ENCODE measurements at places on chromosomes 7 and 10.

DNA sequence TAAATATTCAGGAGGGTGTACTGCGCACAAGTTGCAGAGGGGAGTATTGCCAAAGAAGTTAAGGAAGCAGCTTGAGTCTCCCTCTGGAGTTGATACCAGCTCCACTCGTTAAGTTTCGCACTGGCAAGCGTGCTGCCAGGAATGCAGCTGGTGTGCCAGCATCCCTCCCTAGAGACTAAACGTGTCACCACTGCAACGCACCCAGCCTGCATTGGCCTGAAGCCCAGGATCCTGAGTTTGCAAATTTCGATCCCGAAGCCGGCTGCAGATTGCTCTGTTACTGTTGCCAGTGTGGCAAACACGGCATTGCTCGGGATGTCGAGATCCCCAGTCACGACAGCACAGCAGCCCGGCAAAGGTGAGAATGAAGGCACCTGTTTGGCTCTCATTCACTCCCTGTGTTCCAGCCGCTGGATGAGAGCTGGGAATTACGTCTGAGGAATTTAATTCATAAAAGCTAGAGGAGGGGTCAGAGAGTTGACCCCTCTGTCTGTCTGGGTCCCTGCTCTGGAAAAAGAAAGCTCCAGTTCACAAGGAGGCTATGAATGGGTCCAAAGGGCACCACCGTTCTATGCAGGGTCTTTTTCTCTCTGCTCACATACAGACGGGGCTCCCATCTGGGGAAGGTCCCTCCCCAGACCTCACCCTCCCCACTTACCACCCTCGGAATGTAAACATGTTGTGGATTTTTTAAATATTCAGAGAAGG lies 61.0 kb downstream of the NRP1 start:
- no peak for DNase-seq

DNA sequence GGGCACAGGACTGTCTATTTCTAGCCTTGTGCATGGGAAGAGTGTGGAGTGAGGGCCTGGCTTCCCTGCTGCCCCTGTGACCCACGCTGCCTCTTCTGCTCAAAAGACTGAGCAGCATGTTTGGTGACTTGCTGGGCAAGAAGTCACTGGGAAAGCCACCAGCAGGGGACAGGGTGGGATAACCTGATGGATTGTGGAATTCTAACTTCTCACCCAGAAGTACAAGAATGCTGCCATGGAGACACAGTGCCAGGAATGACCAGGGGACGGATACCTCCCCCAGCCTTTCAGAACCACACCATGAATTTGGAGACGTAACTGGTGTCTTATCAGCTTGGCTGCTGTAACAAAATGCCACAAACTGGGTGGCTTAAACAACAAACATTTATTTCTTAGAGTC lies 28.4 kb downstream of the GALNTL5 start:
- DNase-seq, result no peak

GRCh38 chr7:43039346-43039745 lies 73.1 kb upstream of the HECW1 start:
- no peak for DNase-seq

- DNase-seq, result no peak
Measured at GRCh38 chr7:55912748-55913158, 25.5 kb downstream of the ZNF713 start.

- DNase-seq, result no peak
Measured at GRCh38 chr10:80542053-80542452, 4.4 kb downstream of the SH2D4B start.

GRCh38 chr10:1158066-1158465 lies 101.9 kb downstream of the WDR37 start:
- no peak for DNase-seq

- peak; percentile 52 for DNase-seq
Measured at GRCh38 chr10:70926226-70927000, 38.0 kb upstream of the PCBD1 start.

DNA sequence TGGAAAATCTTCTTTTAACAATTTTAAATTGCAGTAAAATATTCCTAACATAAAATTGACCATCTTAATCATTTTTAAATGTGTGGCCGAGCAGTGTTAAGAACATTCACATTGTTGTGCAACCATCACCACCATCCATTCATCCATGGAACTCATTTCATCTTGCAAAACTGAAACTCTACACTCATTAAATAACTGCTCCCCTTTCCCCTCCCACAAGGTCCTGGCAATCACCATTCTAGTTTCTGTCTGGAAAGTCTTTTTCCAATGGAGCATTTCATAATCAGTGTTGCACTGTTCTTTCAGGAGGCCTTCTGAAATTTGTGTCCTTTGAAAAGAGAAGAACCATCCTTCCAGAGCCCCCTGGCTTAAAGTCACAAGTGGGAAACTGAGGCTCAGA lies 233.1 kb downstream of the PLXNA4 start:
- DNase-seq, result no peak

- DNase-seq, result no peak
Measured at GRCh38 chr7:93921607-93922566, at the start of gene GNG11. Gene GNG11, plus strand, starts transcription at chr7:93921735. Its CDS starts 403 bp downstream, at chr7:93922138.

- no peak for DNase-seq
Measured at GRCh38 chr10:110163192-110163773, 44.1 kb upstream of the MXI1 start.

GRCh38 chr10:110610308-110610774 lies 33.8 kb upstream of the RBM20 start:
- peak; percentile 15 for DNase-seq

GRCh38 chr7:11650030-11650429 lies 182.0 kb downstream of the THSD7A start:
- no peak for DNase-seq

DNA sequence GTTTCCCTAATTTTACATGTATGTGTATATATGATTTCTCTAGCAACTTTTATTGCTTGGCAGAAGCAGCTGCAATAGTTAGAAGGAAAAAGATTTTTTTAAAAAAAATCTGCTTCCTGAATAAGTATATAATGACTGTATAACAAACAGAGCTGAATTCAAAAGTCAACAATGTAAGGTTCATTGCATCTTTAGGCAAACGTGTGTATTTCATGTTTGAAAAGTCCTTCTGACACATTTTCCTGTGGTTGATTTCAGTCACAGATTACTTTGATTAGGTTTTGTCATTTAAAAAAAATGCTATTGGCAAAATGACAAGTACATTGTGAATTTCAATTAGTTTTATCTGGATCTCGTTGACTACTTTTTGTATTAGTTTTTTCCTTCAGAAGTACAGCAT lies 231.0 kb downstream of the CSTF2T start:
- DNase-seq, result no peak

- no peak for DNase-seq
Measured at GRCh38 chr10:45440511-45441062, 66.6 kb downstream of the ALOX5 start.

- no peak for DNase-seq
Measured at GRCh38 chr10:129523723-129524316, 56.8 kb downstream of the MGMT start.

DNA sequence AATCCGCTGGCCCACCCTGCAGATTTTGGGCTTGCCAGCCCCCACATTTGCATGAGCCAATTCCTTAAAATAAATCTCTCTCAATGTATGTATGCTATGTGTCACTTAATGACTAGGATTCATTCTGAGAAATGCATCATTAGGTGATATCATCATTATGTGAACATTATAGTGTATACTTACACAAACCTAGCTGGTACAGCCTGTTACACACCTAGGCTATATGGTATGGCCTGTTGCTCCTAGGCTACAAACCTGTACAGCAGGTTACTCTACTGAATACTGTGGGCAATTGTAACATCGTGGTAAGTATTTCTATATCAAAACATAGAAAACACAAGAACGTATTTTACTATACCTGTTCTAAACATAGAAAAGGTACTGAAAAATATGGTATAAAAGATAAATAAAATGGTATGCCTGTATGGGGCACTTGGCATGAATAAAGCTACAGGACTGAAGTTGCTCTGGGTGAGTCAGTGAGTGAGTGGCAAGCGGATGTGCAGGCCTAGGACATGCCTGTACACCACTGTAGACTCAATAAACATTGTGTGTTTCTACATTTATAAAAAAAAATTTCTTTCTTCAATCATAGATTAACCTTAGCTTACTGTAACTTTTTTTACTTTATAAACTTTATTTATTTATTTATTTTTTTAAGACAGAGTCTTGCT lies 135.9 kb downstream of the ABCA13 start:
- no peak for DNase-seq

- DNase-seq, result no peak
Measured at GRCh38 chr7:132895231-132895630, 186.7 kb downstream of the CHCHD3 start.

DNA sequence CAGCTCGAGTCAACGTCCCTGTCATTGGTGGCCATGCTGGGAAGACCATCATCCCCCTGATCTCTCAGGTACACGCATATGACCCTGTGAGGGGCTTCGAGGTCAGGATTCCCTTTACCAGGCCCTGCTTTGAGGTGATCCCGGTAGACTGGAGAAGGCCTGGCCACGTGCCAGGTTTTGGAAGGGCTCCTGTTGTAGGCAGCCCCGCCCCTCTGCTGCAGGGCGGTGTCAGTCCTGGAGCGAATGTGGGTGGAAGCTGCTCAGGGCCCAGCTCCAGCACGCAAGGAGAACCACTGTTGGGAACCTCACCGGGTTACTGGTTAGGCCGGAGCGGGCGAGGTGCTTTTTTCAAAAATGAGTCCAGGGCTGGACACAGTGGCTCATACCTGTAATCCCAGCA lies 15.6 kb downstream of the MDH2 start:
- DNase-seq, result no peak

GRCh38 chr7:91293840-91294239 lies 29.6 kb downstream of the FZD1 start:
- no peak for DNase-seq

DNA sequence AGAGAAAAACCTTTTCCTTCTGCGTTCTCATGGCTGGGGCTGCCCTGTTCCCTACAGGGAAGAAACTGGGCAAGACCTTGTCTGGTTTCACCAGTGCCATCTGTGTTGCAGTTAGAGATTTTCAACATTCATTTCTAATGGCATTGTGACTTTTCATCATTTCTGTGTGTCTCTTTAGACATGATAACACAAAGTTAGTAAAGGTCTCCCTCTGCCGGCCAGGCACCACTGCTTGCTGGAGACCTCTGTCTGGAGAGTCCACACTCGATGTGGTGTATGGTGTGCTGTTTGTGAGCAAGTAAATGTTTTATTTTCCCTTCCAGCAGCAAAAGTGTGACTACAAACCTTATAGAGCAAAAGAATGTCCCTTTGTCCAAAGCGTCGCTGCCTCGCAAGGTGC lies 213.5 kb downstream of the PAXIP1 start:
- DNase-seq, result no peak

- DNase-seq, result no peak
Measured at GRCh38 chr10:78529262-78529661, 495.6 kb downstream of the RPS24 start.

GRCh38 chr7:119228482-119228881 lies 1004.0 kb downstream of the ANKRD7 start:
- no peak for DNase-seq

DNA sequence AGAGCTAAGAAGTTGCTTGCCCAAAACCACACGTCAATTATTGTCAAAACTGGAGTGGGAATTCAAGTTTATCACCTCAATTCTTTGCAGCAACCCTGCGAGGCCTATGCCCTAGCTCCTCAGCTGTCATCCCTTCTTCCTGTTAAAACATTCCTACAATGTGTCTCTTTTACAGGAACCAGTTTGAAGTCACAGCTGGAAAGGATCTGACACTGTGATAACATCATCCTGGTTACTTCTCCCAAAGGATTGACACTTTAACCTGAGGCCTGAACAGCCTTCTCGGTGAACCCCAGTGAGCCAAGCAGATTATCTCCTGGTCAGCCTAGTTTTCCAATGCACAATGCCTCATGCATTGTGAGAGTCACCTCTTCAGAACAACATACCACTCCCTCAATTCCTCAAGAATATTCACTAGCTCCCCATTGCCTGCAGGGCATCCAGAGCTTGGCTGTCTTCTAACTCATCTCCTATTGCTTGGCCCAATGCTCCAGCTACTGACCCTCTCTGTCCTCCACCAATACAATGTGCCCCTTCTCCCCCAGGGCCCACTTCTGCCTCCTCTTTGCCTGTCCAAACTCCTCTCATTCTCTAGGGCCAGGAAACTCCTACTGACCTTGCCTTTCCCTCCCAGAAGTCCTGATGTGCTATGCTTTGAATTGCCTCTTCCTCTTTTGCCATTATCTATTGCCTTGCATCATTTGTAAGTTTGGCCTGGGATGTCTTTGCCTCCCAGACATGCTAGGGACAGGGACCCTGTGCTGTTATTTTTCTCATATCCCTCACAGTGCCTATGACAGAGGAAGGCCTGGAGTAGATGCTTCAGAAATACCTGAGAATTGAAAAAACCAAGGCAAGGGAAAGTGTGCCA lies 10.4 kb upstream of the DLG5 start:
- no peak for DNase-seq

- DNase-seq, result no peak
Measured at GRCh38 chr7:24660546-24660945, 87.3 kb downstream of the PALS2 start.

DNA sequence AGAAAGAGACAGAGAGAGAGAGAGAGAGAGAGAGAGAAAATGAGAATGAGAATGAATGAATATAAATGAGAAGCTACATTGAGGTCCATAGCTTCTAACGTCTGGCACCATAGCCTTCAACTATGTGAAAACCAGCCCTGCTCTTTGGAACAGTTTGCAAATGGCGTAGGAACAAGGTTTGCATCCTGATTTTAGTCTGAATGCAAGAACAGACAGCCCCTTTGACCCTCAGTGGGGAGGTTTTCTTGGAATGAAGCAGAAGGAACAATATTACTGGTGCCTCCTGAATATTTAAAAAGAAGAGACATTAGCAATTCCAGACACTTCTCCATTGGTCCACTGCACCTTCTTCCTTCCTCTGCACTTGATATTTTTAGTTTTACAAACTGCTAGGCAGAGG lies 23.0 kb downstream of the LHPP start:
- DNase-seq, result no peak

DNA sequence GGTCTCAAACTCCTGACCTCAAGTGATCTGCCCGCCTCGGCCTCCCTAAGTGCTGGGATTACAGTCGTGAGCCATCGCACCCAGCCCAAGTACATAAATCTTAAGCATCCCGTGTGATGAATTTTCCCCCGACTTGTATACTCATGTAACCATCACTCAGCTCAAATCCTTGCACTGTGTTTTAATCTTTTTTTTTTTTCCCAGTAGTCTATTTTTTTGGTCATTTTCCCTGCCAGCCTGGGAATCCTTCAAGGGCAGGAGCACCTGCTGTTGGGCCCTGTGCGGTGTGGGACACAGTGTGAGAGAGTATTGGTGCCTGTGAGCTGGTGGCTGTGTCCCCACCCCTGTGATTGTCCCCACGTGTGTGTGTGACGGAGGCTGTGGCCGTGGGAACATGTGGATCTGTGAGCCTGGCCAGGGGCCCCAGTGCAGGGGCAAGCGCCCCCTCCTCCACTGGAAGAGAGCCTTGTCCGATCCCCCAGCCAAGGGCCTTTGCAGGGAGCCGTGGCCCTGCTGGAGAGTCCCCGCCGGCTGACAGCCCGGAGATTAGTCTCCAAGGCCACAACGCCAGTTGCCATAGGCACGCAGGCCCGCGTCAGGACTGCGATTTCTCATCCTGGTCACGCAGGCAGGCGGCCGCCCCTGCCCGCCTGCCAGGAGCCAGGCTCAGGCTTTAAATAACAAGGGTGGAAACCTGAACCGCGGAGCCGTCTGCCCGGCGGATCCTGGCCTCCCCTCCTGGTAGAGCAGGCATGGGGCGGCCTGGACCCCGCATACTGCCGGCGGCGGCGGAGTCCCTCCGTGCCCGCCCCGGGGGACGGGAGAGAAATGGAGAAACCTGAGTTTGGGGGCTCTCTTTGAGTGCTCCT lies 26.5 kb downstream of the GTF2IRD1 start:
- no peak for DNase-seq

- DNase-seq, result no peak
Measured at GRCh38 chr10:125795128-125795527, 19.5 kb upstream of the MMP21 start.

GRCh38 chr7:763762-764161 lies 36.7 kb upstream of the PRKAR1B start:
- DNase-seq, result no peak

All from cerebellar nuclear complex (tissue), 1 donor.